ENCODE measurements at places on chromosomes 7 and 10. TPM values are rescaled to one million over a fixed set of nuclear protein-coding genes. Genes with fewer than 3 reads are reported as not detected.

DNA sequence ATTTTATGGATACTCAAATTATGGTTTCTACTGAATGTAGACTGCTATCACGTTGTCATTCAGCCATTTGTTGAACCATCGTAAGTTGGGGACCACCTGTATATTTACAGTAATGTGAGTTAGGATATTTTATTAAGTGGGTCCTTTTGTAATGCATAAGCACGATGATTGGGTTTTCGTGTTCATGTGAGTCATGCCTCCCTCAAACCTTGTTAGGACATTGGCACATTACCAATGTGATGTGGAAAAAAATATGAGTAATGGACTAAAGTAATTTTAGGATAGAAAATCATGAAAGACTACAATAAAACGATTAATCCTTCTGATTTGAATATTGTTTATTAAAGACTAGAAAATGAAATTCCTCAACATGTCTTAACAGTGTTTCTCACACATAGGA is 8.7 kb downstream of the SMC3 start:
- no peak for DNase-seq

GRCh38 chr7:21370283-21370982 is 57.5 kb upstream of the SP4 start:
- DNase-seq, result no peak

DNA sequence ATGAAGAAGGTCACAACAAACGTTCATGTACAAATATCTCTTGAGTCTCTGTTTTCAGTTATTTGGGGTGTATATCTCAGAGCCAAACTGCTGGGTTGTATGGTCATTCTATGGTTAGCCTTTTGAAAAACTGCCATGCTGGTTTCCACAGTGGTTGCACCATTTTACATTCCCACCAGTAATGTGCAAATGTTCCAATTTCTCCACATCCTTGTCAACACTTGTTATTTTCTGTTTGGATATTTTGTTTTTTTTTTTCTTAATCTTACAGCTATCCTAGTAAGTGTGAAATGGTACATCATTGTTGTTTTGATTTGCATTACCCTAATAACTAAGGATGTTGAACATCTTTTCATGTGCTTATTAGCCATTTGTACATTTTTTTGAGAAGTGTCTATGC is 13.0 kb upstream of the C1GALT1 start:
- DNase-seq, result no peak

DNA sequence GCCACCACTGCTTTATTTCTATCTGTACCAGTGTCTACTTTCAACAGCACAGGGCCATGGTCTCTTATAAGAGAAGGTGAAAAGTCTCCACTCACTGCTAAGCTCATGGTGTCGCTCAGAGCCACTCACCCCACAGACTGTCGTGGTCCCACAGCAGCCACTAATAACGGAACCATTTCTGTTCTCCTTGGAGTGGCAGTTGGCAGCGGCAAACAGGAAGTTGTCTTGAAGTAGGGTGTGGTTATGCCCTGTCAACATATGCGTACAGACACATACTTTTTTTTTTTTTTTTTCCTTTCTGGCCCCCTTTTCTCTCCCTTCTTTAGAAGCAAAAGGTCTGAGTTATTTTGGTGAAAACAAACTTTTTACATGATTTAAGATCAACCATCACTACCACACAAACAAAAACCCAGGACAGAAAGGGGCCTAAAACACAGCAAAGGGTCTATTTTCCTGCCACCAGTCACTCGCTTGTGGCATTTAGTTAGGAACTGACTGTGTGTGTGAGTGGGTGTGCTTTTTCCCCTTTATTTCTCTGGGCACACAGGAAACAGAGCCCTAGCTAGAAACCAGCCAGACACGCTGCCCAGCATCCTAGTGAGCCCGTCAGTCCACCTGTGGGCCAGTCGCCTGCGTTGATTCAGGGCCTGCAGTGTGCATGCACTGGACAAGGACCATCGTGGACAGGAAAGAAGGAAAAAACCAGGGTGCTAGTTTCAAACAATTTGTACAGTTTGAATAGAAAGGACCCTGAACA is 96.7 kb upstream of the EFCAB10 start:
- DNase-seq, result no peak

DNA sequence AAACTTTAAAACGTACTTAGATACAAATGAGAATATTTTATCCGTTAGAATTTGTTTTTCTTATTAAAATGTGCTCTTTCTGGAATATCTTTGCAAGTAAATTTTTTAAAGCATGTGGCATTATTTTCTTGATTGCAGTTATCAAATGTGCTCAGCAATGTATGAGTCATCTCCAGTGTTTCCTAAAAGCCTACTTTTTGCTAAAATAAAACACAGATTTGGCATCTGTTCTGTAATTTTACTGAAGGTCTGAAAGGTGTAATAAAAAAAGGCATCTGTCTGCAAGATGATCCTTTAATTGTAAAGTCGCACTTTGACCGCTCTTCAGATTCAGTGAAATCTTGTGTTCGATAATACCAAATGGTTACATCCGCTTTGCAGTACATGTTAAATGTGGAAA is 3.4 kb downstream of the GNAT3 start:
- no peak for DNase-seq

GRCh38 chr10:87058171-87058570 is 36.5 kb downstream of the GLUD1 start:
- no peak for DNase-seq

- no peak for DNase-seq
These were observed 474.7 kb downstream of the ANKRD7 start for GRCh38 chr7:118699222-118699621.

Gene LRRTM3
- 0.62 TPM for total RNA-seq

DNA sequence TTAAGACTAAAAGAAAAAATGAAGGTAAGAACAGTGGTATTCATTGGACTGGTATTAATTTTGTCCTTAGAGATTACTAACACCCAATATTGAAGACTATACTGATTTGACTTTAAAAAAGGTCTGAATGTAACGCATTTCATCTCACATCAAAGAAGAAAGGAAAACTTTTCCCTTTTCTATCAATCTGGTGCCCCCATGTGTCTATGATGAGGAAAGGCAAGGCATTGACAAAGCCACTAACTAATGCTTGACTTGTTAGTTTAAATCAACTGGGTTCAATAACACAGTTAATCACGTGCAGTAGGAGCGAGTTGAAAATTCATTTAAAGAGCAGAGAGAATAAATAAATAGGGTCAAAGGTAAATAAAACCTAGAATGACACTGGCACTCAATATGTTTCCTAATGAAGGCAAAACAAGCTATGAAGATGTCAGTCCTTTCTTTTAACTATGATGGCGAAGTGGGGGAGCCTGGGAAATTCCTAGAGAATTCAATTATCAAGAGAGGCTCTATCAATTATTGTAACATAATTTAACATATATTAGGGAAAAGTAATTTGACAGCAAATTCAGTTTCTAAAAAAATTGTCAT is 180.9 kb downstream of the ANK3 start:
- peak; percentile 50 for DNase-seq

Gene EPO
- not detected for total RNA-seq

DNA sequence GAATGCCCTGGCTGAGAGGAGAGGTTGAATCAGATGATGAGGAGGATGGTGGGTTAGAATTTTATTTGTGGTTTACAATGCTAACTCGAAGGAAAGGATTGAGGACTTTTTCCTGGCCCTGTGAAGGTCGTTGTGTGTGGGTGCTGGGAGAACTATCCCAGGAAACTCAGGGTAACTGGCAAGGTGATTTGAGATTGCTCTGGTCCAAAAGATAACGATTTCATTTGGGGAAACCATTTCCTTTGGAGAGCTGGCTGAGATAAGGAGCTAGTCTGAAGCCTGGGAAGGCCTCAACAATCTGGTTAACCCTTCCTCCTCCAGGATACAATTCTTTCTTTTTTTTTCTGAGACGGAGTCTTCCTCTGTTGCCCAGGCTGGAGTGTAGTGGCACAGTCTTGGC is 33.0 kb downstream of the HK1 start:
- no peak for DNase-seq

- DNase-seq, result no peak
These were observed 80.5 kb downstream of the ADAM22 start for GRCh38 chr7:88014581-88014980.

- DNase-seq, result no peak
These were observed 167.0 kb upstream of the PITRM1 start for GRCh38 chr10:3339531-3339950.

- DNase-seq, result no peak
These were observed 422.3 kb downstream of the TCERG1L start for GRCh38 chr10:130889240-130889639.

GRCh38 chr10:74094231-74094630 is 56.4 kb downstream of the AP3M1 start:
- no peak for DNase-seq

GRCh38 chr10:47340608-47341170 is 7.5 kb upstream of the RBP3 start:
- peak; percentile 76 for DNase-seq

GRCh38 chr10:11587722-11588259 is 23.7 kb downstream of the USP6NL start:
- peak; percentile 28 for DNase-seq

Gene SLC18A3
- total RNA-seq, result 0.31 TPM
